ENCODE measurements at places on chromosomes 4 and X. TPM values are rescaled to one million over a fixed set of nuclear protein-coding genes. Genes with fewer than 3 reads are reported as not detected.

GRCh38 chrX:131779741-131780140, 235.9 kb downstream of the OR13H1 start:
- DNase-seq = no peak

DNA sequence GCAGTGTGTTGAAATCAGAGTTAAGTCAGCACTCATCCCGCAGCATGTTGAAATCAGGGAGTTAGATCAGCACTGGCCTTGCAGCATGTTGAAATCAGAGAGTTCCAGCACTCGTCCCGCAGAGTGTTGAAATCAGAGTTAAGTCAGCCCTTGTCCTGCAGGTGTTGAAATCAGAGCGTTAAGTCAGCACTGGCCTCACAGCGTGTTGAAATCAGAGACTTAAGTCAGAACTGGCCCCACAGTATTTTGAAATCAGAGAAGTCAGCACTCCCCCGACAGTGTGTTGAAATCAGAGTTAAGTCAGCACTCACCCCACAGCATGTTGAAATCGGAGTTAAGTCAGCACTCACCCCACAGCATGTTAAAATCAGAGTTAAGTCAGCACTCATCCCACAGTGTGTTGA, 10.9 kb upstream of the UVSSA start:
- no peak for DNase-seq

GRCh38 chrX:12954981-12955380, 19.9 kb upstream of the TMSB4X start:
- no peak for DNase-seq

GRCh38 chr4:96092151-96092705, 252.3 kb downstream of the PDHA2 start:
- DNase-seq = no peak

DNA sequence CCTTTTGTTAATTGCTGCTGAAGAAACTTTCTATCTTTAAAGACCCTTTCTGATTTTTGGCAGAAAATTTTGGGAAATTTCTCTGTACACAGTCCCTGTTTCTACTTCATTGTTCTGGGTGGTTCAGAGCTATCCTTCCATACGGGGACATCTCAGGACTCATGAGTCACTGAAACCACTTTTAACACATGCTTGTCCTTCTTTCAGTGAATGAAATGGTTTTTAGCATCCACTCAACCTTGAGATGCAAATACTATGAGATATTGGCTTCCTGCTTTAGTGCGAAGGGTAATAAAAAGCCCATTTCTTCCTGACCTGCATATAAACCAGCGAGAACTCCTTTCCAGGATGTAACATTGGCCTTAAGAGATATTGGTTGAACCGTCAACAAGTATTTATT, 158.0 kb downstream of the REPS2 start:
- DNase-seq = no peak

- no peak for DNase-seq
These were observed 2458.5 kb downstream of the ARAP2 start for GRCh38 chr4:33785843-33786242.

EREG gene
- under 0.01 TPM for total RNA-seq

DNA sequence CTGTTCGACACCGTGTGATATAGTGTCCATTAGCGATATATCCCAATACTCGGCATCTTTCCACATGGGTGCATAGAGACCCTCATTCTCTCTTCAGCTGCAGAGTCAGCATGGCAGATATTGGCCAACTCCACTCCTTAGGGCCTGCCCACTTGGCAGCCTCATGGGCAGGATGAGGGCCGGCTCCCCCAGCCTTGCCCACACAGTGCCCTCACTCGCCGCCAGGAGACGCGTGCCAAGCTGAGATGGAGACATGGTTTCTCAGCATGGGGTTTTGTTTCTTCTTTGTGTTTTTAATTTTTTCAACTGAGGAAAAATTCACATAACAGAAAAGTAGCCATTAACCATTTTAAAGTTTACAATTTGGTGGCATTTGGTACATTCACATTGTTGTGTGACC, 5.3 kb upstream of the PLXNA3 start:
- DNase-seq = no peak

FGG gene
- total RNA-seq = 0.19 TPM

TEC gene
- total RNA-seq = 1.7 TPM

DNA sequence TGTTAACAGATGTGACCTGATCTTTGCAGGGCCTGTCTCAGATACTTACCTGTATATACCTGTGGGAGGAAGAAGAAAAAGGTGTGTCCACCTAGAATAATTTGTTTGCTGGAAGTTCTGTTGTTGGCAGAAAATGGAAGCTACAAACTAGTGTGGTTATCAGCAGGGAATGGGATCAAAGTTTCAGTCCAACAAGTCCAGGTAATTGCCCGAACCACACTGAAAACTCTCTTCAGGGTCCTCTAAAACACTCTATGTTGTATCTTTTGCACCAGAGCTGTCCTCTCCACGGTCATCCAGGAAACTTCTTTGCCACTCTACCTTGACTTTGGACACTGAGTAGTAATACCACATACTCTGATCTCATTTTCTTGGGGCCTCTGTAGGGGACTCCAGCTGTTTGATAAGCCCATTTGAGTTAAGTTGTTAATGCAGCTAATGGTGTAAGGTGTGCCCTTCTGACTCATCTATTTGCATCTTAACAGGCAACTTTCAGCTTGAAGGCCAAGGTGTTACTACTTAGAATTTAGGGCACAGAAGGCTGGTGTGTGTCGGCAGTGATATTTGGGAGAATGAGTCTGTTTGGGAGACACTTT, 38.7 kb upstream of the GATB start:
- DNase-seq = no peak

- DNase-seq = peak; percentile 62
These were observed 50.1 kb downstream of the ADD1 start for GRCh38 chr4:2893772-2894171.

DNA sequence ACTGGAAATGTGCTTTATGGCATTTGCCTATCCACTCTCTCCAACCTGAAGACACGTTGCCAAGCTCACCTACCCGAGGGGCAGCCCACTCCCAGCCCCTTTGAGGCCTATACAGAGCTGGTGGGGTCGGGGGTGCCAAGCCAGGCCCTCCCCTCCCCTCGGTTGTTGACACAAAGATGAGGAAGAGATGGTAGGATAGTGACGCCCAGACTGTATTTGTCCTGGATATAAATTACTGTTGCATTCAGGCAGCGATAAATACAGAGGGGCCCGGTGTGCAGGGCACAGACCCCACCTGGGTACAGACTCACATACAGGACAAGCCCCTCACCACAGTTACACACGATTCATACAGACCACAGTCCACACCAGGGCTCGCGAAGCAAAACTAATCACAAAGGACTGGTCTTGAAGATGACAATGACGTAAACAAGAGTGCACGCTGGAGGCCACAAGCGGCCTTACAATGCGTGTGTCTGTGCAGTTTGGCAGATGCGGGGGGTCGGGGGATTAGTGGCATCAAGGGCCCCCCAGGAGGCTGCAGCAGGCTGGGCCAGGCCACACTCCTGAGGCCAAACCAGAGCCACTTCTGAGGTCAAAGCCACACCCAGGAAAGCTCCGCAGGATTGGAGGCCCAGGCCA, 14.6 kb downstream of the DGKQ start:
- DNase-seq = no peak

DNA sequence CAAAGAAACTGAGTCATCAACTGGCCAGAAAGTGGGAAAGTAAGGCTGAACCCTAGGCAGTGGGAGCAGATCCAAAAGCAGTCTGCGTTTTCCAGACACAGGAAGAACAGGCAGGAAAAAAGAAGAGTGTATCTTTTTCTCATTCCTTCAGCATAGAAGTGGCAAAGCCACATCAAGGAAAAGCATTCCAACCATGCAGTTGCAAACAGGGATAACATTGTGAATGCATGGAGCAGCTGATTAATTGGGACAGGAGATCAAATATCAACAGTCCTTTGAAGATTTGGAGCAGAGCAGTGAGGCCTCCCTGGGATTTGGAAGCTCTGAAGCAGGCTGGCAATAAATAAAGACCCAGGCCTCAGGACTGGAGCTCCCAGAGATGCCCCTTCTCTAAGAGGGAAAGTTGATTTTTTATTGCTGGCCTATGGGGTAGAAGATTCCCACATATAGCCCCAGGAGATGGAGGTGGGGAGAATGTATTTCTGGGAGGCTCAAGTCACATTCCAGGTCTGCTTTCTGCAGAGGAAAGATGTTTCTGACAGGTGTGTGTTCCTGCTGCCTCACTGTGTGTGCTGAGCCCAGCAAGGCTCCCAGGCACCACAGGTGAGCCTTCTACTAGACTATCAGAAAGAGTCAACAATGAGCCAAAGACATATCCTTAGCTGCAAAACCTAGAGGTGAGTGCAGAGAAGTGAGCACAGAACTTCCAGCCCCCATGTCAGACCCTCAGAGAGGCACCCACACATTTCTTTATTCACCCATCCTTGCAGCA, 222.5 kb downstream of the RAB28 start:
- no peak for DNase-seq

DNA sequence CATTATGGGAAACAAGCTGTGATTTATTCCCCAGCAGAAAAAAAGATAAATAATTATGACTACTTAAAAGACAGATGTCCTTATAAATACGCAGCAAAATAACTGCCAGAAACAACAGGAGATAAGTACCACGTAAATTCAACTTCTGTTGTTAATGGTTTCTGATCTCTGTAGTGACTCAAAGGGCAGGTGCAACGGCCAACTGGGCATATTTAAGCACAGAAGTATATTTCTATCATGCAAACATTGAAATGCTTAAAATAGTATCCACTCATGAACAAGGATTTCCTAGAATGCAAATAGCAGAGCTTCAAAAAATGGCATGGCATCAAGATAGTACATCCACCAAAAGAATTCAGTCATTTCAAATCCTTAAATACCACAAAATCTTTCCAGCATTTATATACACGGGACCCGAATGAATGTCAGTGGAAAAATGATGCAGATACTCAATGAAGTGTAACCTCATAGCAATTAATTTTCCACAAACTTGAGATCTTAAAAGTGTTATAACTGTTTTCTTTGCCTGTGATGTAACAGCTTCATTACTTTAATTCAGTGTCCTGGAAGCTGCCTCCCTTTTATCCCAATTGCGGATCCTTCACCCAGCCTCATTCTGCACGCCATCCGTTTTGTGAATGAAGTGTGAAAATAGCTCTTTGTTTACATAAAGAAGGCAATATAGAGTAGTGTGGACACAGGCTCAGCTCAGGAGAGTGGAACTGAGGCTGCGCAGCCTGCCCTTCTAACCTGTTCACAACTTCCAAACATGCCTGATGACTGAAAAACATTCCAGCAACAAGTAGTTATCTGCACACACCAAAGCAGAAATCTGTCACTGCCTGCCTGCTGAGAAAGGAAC, 10.2 kb downstream of the PDGFC start:
- DNase-seq = no peak

GPR34 gene
- total RNA-seq = not detected

DNA sequence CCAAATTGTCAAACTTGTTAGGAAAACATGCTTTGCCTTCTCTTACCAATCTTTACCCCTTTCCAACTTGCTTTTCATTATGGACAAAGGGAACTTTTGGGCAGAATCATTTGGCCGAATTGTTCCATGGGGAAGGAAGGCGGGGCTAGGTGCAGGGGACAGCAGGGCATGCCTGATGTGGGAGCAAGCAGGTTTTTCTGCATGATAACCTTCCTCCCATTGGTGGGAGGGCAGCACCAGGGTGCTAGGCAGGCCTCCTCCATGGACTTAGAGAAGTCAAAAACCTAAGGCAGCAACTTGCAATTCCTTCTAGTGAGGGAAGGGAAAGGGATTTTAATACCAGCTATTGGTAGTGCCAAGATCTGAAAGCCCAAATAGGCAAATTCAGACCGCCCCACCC, 260.5 kb downstream of the MAPK10 start:
- DNase-seq = no peak

DNA sequence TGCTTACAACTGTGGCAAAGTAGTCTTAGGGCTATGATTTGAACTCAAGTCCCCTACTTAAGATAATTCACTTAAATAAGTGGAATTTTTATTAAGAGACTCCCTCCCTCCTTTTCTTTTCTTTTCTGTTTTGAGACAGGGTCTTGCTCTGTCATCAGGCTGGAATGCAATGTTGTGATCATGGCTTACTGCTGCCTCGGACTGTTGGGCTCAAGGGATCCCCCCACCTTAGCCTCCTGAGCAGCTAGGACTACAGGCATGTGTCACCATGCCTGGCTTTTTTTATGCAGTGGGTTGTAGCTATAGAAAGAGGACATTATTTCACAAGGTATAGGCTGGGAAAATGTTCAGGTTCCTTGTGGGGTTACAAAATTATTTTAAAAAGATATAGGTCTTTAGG, 19.2 kb downstream of the DIAPH2 start:
- peak; percentile 39 for DNase-seq

GLRA2 gene
- total RNA-seq = not detected

DNA sequence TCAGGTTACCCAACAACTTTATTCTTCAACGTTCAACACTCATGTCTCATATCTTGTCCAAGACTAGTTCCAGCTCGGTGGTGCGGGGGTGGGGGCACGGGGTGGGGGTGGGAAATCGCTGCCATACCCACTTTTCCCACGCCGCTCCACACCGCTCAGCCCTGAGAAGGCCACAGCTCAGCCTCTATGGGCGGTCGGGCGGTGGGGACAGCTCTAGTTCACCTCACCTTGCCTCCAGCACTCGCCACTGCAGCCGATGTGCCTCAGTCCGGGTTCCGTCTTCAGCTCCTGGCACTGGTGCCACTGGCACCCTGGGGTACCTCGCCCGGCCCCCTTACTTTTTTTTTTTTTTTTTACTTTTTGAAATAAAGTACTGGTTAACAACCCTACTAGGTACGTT, 522.2 kb downstream of the PCDH19 start:
- DNase-seq = no peak

GRCh38 chrX:55240788-55241340, 20.7 kb downstream of the PAGE5 start:
- DNase-seq = no peak

RTL5 gene
- total RNA-seq = 0.47 TPM

SPANXN3 gene
- not detected for total RNA-seq

REELD1 gene
- total RNA-seq = not detected

WAS gene
- total RNA-seq = 0.09 TPM

SSX1 gene
- total RNA-seq = not detected

BCOR gene
- total RNA-seq = 31.6 TPM

DNA sequence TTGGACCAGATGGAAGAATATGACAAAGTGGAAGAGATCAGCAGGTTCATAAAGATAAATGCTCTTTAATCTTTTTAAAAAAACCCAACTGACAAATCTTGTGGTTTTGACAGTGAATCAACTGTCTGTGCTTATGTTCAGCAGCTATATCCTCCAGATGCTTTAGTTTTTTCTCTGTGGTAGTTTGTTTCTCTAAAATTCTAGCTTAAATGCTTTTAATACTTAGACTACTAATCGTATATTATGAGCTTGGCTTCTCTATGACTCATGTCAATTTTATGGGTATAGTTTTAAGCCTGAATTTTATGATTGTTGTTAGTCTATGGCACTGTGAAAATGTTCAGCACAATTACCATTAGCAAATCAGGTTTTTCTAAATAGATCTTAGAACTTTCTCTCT, 12.9 kb downstream of the HHIP start:
- DNase-seq = no peak

- DNase-seq = no peak
These were observed 12.3 kb downstream of the MMRN1 start for GRCh38 chr4:89906777-89907521.

- peak; percentile 19 for DNase-seq
These were observed 1.7 kb upstream of the TMEM271 start for GRCh38 chr4:577499-578450.

DUSP9 gene
- 0.05 TPM for total RNA-seq

Measured in dermis blood vessel endothelial cell (primary cell).